ENCODE measurements at places on chromosomes 5 and 9.

DNA sequence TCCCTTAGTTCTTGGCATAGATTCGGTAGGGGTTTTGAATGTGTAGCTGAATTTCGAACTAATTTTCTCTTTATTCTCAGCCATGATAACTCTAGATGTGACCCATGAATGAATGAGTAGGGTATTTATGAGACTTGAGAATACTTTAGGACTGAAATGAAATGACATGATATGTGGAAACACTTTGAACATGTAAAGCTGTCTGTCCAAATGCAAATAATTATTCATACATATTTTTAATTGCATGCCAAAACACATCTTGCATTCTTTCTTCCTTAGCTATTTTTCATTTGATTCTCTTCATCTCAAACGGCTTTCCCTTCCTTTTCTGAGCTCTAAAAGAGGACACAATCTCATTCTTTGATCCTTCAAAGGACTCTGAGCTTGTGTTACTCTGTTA, 3.4 kb downstream of the NNT start:
- DNase-seq, result no peak

DNA sequence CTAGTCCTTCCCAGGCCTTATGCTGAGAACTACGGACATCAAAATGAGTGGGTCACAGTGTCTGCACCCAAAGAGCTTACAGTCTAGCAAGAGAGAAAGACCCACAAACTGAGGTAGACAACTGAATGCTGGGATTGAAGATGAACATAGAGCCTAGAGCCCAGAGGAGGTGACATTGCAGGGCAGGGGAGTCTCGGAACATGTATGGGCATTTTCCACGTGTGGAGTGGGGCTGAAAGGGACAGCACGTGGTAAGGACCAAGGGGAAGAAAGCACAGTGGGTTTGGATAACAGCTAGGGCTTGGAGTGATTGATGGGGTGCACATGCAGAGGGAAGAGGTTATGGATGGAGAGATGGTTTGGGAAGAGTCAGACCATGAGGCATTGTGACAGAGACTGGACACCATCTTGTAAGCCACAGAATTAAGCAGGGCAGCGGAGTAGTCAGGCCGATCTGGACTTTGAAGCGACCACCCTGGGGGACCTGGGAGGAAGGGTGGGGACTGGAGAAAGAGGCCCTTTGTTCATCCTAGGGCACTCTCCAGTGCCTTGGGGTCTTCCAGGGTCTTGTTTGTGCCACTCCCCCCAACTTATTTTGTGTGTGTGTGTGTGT, 47.5 kb upstream of the SH3PXD2B start:
- DNase-seq, result no peak

GRCh38 chr5:179411161-179411841, 66.0 kb upstream of the ADAMTS2 start:
- DNase-seq, result no peak

GRCh38 chr9:99365233-99365980, 143.3 kb downstream of the SEC61B start:
- no peak for DNase-seq

DNA sequence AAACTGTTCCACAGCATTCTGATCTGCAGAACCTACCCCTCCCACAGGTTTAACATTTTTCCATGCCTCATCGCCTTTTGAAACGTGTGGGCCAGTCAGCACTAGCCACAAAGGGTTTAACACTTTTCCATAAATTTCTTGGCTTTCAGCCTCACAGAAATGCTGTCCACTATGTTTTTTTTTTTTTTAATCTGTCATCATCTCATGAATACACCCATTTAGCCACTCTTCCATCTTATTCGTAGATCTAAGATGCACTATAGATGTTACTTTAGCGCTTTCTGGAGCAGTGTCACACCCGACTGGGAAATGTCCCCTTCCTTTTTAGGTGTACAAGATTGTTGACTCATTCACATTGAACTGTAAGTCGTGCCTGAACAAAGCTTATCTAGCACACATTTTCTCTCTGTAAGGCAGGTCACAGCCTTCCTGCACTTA, 62.3 kb downstream of the GCNT1 start:
- DNase-seq, result no peak

GRCh38 chr5:136073714-136074529, 45.1 kb downstream of the TGFBI start:
- DNase-seq, result no peak

DNA sequence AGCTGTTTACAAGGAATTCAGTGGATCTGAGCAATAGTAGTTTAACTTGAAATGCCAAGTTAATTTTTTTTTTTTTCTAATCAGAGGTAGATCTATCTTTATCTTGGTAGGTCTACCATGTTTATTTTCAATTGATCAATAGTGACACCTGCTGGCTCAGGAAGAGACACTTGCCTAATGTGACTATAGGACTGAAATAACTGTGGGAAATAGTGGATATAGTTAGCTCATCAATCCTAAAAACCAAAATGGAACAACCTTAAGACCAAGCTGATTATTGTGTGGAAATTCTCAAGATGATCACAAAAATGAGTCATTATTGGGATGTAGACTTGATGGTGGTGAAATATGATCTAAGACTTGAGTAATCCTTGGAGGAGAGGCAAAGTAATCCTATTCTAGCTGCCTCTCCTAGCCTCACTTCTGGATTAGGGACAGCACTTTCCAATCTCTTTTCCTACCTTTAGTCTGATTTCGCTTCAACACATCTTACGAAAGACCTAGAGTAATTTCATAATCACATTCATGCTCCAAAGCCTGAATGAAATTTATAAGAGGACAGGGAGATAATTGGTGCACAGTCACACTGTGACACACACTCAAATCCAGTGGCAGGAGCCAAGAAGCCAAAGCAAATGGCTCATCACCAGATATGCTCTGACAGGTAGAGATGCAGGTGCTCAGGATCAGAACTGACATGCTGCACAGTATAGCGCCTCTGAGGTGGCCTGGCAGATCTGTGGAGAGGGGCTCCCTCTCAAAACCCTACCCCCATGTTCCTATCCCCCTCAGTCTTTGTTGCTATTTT, 156.3 kb downstream of the HMHB1 start:
- DNase-seq, result peak; percentile 72

Data from GM23338 (cell line).